ENCODE measurements at places on chromosomes 7 and 10.

- DNase-seq, result no peak
These were observed 92.8 kb upstream of the FEZF1 start for GRCh38 chr7:122397381-122397780.

DNA sequence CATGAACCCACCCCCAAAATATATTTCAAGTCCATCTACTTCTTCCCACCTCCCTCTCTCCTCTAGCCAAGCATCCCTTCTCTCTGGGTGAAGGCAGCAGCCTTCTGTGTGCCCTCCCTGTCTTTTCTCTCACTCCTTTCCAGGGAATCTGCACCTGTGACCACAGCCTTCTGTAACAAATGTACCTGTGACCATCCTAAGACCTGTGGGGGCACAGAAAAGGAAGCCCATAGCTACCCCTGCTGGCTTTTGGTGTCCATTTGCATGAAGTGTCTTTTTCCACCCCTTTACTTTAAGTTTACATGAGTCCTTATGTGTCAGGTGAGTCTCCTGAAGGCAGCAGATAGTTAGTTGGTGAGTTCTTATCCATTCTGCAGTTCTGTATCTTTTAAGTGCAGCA lies 2.0 kb upstream of the TBXAS1 start:
- no peak for DNase-seq

GRCh38 chr10:71239946-71240795 lies 27.8 kb downstream of the UNC5B start:
- no peak for DNase-seq

DNA sequence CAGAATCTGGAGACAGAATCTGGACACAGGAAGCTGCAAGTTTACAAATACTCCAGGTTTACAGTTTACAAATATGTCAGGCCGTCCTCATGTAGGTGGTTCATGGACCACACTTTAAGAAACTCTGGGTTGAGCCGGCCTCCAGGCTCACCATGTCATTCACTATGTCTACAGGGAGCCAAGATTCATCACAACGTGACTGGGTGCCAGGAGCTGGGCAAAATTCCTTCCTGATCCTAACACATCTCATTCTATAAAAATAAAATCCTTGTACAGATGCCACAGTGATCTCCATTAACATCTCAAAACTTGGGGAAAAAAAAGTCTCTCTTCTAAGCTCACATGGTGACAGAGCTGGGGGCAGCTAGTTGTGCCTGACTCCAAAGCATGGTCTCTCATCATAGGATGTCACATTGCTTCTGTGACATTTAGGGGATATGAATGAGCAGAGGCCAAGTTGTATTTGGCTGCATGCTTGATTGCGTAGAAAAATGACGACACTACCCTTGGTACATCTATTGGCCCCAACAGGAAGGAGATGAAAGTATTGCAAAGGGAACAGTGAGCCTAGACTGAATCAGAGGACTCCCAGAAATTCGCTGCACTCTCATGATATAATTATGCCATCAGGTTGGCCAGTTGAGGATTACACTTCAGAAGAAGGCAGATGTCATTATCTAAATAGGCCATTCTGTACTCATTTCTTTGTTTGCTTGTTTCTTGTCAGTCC lies 35.9 kb downstream of the MTURN start:
- DNase-seq, result no peak

- no peak for DNase-seq
These were observed 3.9 kb downstream of the SNX10 start for GRCh38 chr7:26295586-26295985.

DNA sequence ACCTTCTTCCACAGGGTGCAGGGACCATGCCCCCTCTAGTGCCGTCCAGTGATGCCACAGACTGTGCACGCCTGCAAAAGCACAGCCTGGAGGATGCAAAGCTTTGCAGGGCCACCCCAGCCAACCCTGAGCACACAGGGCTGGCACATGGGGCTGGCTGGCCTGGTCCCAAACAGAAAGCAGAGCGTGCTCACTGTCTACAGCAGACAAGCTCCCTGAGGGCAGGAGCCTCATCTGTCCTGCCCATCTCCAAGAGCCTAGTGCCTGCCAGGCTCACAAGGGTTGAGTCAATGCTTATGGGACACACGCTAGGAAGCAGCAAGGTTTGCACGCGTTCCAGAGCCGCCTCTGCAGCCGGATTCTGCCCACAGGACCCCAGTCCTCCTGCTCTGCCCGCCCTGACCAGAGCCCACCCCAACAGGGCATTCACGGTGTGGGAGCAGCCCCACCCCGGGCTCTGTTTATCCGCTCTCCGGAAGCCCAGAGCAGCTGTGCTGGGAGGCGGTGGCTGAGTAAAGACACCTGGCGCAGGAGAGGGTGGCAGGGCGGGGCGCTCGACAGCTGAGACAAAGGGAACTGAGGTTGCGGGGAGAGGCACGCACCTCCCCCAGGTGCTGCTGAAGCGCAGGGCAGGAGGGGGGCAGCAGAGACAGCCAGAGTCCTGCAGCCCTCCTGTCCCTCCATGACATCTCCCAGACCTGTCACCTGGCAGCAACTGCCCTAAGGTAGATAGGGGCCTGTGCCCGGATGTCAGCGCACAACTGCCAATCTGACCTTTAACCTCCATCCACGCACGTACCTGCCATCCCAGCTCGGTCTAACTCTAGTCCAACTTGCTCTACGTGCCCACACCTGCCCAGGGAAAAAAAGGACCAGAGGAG lies 4.3 kb downstream of the KCNH2 start:
- DNase-seq, result no peak

Measured in hematopoietic multipotent progenitor cell treated with erythropoietin and hydrocortisone succinate and interleukin-3 and kit ligand, for 17 days (in vitro differentiated cells).